ENCODE measurements at places on chromosomes 3 and 15.

DNA sequence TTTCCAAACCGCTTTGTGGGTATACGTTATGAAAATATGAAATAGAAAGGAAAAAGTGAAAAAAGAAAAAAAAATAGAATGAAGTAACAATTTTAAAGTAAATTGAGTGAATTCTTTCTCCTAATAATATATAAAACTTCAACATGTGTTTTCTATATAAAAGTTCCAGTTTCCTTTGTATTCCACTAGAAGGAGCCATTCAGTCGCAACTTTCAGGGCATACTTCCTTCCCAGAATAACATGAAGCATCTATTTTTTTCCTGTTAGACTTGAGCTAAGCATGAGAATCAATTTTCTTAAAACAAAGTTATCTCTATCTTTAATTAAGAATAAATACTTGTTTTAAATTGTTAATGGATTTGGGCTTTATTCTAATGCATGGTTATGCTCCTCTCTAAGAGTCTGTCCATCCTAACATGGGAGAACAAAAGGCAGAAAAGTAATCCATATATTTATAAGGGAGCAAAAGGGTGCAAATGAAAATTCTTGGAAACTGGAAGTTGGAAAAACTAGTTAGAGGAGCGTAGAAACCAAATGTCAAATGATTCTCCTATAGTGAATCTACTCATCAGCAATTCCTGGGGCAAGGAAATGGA lies 16.0 kb upstream of the VGLL3 start:
- no peak for DNase-seq

- DNase-seq, result no peak
Observed at GRCh38 chr15:43799945-43800285, at the start of gene SERINC4. Gene SERINC4, minus strand, starts transcription at chr15:43800220. Its CDS starts 234 bp downstream, at chr15:43799986.

GRCh38 chr3:37255990-37256308 lies 81.6 kb upstream of the LRRFIP2 start:
- DNase-seq, result no peak

DNA sequence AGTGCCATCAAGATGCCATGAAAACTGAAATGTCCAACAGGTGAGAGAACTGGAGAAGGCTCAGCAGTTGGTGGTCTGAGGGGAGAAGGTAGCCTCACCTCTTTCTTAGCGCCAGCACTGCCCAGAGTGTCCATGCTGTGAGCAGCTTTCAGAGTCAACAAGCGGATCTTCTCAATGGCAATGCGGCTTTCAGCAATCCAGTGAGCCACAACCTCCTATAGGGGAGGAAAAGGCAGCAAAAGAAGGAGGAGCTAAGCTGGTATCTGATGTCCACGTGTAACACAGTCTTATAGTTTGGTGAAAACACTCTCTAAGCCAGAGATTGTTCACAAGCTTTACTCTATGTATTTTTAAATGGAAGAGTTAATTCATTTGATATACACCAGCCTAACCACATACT lies 36.1 kb upstream of the ACKR4 start:
- no peak for DNase-seq

DNA sequence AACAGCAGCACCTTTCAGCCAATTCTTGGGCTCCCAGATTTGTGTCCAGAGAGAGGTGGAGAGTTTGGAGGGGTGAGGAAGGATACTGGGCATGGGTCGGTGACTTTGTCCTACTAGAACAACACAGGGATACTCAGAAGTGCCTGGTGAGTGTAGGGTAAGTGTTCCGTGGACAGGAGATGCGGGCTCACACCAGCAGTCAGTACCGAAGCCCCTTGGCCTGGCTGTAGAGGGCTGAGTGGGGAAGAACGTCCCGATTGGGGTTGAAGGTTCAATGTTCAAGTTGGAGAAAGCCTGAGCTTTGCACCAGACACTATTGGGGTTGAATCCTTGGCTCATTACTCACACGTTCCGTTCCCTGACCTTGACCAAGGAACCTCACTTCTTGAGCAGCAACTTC lies 40.8 kb upstream of the SLC6A11 start:
- DNase-seq, result no peak

DNA sequence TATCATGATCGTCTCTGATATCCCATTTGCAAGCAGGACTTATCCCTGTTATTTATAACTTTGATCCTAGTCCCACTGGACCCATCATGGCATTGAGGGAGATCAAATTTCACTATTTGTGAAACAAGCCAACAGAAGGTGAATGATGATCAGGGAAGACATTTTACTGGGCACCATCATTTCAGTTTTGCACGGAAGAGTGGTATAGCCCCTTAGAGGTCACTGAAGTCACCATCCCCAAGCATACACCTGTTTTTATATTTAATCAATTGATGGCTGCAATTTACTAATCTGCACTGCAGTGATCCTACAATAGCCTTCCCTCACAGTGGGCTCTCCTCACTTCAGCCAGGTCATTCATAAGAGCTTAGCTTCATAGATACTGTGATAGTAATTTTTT lies 132.4 kb downstream of the FHIT start:
- DNase-seq, result no peak

- DNase-seq, result no peak
Observed at GRCh38 chr3:146889626-146890025, 284.5 kb upstream of the PLSCR5 start.

DNA sequence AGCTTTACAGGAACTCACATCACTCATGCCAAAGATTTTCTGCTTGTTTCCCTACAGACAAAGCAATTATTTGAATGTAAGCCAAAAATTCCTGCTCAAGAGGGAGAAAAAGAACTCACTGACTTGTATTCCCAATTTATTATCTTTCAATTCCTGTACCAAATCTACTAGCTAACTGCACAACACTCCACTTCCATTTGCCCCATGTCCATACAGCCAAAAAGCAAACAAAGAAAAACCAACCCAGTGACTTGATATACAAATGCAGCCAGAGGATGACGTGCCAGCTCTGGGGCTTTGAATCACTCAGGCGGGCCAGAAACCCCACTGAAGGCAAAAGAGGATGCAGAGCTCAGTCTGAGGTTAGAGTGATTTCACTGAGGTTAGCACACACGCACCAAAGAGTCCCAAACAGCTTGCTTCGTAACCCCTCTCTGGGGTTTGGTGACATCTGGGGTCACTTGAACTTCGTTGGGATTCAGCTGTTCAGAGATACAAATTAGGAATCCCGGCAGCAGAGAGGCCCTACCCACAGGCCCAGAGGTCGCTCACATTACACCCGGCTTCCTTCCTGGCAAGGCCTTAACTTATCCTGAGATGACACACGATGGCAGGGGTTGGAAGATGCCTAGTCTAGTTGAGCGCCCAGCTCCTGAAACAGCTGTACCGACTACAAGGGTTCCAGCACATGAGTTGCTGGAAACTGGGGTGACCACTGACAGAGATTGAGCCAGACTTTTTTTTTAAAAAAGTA lies 1.6 kb downstream of the RFTN1 start:
- DNase-seq, result peak; percentile 66

DNA sequence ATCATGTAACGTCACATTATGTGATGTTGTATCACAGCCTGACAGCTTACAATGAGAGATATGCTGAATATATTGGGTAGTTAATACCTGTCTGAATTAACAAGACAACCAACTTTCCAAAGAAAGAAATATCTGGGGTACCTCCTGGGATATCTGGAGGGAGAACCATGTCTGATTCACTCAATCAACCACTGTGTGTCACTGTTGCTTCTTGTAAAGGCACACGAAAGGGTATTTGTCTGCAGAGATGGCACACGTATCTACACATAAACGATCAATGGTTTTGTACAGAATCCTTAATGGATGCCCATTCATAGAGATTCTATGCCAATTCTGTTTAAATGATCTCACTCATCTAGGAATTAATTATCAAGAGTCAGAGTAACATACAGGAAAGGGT lies 252.1 kb upstream of the TMCO5A start:
- DNase-seq, result no peak

GRCh38 chr3:9430733-9431132 lies 33.3 kb downstream of the SETD5 start:
- no peak for DNase-seq

- DNase-seq, result no peak
Observed at GRCh38 chr3:32755761-32756160, 62.0 kb upstream of the TRIM71 start.

DNA sequence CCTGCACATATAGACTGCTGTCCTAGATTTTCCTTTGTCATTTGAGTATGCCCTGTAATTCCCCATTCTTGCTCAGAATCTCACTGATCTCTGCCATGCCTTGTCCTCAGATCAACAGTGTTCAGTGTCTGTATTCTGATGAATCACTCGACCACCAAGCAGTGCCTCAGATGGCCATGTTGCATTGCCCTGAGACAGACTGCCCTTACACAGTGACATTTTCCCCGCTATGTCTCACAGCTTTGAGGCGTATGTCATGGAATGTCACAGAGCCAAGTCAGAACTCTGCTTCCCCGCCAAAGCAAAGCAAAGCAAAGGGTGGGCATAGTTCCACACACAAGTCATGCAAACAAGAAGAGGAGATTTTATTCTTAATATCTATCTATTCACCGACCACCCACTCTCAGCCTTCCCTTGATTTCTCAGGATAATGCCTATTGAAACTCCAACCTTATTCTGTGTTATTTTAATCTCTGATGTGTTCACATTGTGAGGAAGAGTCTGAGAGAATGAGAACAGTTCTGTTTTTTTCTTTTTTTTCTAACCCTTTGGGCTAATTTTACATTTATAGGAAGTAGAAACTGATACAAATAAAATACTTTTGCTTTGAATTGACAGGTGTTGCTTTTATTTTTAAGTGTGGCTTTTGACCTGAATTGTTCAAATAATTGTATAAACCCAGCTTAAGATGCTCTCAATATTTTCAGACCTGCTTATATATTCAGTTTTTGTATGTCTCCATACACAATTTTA lies 16.9 kb upstream of the PSMD6 start:
- no peak for DNase-seq

- DNase-seq, result no peak
Observed at GRCh38 chr3:2236203-2236602, 137.5 kb downstream of the CNTN4 start.

DNA sequence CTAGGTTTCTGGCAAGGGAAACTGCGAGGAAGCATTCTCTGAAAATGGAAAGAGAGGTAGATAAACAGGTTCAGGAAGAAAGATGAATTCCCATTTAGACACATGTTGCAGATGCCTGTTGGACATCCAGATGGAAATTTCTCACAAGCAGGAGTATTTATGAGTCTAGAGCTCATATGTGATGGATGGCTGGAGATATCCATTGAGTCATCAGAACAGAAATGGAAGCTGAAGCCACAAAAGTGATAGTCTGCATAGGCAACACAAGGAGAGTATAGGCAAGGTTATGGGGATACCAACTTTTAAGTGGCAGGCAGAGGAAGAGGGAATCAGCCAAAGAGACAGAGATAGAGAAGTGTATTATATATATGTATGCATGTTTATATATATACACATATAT lies 6.3 kb upstream of the RAMAC start:
- DNase-seq, result no peak

DNA sequence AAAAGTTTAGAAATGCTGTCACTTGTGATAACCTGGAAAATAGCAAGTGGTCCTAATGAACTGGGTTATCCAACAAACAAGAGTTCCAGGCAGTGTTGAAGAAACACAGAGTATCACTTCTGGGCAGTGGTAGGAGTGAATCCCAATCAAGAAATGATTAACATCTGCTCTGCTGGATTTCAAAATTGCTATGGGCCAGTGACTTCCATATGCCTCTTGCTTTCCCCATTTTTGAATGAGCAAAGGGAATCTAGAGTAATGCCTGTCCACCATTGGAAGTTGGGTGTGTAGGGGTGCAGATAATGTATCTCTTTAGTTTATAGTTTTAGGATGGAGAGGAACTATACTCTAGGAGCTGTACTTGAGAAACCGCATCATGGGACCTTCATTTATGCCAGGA lies 236.5 kb downstream of the RPLP1 start:
- no peak for DNase-seq

GRCh38 chr15:32717426-32718226 lies at the start of gene GREM1:
Gene GREM1, plus strand, starts transcription at chr15:32718004. Its CDS starts 12,687 bp downstream, at chr15:32730691.
- no peak for DNase-seq

DNA sequence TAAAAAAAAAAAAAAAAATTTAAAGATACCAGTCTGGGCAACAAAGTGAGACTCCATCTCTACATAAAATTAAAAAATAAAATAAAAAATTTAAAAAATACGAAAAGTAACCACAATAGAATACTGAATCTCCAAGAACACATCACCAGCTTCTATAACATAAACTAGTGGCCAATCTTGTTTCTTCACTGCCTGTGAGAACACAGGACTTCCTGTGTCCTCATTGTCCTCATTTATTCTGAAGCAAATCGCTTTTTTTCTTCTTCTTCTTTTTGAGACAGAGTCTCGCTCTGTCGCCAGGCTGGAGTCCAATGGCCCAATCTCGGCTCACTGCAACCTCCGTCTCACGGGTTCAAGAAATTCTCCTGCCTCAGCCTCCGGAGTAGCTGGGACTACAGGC lies 28.6 kb upstream of the RAB7A start:
- DNase-seq, result no peak

DNA sequence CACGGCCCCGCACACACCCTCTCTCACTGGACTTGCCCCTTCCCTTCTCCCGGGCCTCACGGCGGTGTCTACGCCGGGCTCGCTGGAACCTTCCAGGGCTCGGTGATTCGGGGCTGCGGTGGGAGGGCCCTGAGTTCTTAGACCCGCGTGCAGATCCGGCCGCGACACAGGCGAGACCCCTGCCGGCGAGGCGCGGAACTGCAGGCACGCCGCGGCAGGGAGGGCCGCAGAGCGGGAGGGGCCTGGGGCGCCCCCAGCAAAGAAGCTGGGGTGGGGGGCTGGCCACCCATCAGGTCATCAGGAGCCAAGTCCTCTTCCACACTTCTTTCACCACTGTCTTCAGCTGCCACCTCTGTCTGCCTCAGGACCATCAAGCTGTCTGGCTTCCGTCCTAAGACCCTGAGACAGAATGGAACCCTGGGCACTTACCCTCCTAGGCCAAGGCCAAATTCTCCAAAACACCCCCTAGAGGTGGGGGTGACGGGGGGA lies 164.5 kb downstream of the XXYLT1 start:
- DNase-seq, result peak; percentile 45

DNA sequence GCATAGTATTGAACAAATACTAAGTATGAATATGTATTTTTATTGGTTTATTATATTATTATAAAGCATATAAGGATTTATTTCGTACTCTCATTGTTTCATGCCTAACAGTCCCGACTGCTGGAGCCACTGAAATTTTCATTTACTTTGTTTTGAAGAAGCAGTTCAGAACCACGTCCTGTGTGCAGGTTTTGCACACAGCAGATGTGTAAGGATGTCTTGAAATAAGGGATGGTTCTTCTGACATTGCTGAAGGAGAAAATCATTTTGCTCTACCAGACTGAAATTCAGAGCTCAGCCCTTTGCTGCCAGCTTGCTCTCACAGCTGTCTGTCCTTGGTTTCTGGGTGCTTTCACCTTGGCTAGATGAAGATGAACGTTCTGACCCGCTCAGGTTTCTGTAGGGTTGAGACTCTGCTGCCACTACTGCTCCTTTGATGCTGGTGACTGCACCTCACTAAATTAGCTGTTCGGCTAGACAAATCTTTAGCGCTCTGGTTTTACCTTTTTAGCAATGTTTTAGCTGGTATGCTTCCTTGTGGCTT lies 54.2 kb downstream of the UBE2E1 start:
- no peak for DNase-seq
